ENCODE measurements at places on chromosomes 7 and 10.
A peak's percentile ranks its signal among the peaks of the same experiment; 100 is the strongest.

DNA sequence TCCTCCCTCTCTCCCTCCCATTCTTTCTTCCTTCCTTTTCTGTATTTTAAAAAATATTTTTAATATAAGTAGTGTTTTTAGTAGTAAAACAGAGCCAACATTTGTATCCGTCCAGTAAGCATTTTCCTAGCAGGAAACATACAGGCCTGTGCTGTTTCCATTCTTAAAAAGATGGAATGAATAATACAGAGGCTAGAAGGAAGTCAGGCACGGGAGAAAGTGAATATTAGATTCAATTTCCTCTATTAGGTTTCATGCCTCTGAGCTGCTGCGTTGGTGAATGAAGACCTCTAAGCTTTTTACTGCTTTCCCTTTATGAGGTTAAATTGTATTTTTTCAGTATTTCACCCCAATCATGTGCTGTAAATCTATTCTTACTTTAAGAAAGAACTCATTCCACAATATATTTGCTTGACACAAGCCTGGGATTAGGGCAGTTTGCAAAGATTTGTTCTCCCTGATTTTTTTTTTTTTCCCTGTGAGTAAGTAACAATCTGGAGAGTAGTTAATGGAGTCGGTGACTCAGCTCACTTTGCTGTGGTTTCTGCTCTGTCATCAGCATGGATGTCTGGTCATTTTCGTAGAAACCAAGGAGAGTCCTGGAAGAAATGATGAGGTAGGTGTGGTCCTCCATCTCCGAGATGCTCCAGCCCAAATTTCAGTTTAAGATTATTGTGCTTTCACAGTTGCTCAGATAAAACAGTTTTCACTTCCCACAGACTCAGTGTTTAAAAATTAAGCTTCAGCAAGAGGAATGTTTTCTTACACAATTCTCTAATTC, 76.1 kb upstream of the PITRM1 start:
- DNase-seq: peak; percentile 88

GRCh38 chr7:98685541-98685940, 68.5 kb downstream of the NPTX2 start:
- no peak for DNase-seq

GRCh38 chr7:2163600-2164555, 68.9 kb downstream of the MAD1L1 start:
- DNase-seq: no peak

GRCh38 chr10:6770846-6771245, 190.8 kb upstream of the PRKCQ start:
- DNase-seq: no peak

- no peak for DNase-seq
Observed at GRCh38 chr10:78964952-78965633, 103.7 kb upstream of the ZMIZ1 start.

DNA sequence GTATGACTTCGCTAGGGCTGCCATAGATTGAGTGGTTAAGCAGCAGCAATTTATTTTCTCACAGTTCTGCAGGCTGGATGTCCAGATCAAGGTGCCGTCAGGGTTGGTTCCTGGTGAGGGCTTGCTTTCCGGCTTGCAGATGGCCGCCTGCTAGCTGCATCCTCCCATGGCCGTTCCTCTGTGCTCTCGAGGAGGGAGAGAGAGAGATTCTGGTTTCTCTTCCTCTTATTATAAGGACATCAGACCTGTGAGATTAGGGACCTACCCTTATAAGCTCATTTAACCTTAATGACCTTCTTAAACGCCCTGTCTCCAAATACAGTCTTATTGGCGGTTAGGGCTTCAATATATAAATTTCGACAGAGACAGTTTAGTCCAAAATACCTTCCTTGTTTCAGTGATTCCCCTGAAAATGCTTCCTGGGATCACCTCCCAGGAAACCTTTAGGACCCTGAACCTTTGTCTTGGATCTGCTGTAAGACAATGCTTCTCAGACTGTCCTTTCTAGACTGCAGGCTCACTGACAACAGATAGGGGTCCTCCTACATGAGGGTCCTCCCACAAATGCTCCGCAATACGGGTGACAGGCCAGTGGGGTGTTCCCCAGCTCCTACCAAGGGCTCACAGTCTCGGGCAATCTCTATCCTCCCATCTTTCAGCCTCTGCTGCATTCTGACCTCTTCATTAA, 82.5 kb upstream of the BAIAP2L1 start:
- no peak for DNase-seq

DNA sequence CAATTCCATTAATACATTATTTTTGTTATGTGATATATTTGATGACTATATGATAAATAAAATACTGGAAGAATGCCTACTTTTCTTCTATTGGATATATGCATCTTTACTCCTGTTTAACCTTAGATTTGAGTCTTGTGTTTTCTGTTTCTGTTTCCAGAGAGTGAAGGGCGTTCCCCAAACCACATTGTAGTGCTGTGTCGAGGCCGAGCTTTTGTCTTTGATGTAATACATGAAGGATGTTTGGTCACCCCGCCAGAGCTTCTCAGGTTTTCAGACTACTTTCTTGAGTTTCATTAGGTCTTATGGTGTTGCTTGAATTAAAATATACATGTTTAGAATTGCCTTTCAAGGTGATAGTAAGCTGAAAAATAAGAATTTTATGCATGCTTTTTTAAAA, 23.8 kb downstream of the CROT start:
- DNase-seq: no peak

DNA sequence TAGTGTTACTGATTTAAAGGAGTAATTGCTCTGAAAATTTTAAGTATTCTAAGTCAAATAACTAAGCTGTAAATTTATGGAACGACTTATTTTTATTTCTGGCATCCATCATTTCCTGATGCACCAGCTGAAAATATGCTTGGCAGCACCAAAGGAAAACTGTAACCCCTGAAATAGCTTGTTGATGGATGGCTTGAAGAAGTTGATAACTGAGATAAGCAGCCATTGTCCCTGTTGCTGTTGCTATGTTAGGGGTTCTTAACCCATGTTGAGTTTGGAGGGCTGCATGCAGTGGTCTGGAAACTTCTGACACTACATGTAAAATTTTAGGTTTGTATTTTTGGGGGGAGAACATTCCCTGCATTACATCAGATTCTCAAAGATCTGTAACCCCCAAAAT, 30.6 kb downstream of the RPA3 start:
- no peak for DNase-seq

DNA sequence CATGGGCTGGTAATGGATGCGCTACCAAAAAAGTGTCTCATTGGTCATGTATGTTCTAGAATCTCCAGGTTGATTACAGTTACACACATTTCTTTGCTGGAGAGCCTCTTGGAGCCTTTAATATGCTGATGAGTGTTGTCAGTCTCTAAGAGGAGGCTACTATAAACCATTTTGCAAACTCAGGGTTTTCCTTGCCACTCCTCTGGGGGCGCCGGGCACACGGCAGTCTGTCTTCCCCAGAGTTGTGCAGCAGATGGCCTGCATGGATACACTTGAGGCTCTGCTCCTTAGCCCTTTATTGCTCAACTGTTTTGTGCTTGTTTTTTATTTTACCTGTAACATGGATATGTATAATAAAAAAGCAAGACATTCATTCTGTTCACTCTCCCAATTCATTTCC, 196.5 kb downstream of the ACTR3B start:
- DNase-seq: no peak

GRCh38 chr7:3697472-3697871, 396.4 kb downstream of the SDK1 start:
- no peak for DNase-seq

- DNase-seq: no peak
Observed at GRCh38 chr10:101616415-101617101, 28.4 kb downstream of the DPCD start.

GRCh38 chr10:55330486-55330885, 529.5 kb upstream of the PCDH15 start:
- DNase-seq: no peak

DNA sequence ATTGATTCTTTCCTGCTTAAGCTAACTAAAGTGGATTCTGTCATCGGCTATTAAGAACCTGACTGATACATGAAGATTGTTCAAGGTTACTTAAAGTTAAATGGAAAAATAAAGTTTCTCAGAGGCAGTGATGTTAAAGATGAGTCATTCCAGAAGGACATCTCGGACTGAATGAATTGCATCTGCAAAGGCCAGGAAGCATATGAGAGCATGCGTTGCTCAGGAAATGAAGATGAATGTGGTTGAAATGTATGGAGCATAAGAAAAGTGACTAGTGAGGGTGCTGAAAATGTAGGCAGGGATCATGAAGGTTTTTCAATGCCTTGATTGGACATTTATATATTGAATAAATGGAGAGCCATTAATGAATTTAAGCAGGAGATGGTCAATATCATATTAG, 133.9 kb upstream of the GHITM start:
- no peak for DNase-seq

- no peak for DNase-seq
Observed at GRCh38 chr7:95046494-95047240, 139.3 kb downstream of the PPP1R9A start.

DNA sequence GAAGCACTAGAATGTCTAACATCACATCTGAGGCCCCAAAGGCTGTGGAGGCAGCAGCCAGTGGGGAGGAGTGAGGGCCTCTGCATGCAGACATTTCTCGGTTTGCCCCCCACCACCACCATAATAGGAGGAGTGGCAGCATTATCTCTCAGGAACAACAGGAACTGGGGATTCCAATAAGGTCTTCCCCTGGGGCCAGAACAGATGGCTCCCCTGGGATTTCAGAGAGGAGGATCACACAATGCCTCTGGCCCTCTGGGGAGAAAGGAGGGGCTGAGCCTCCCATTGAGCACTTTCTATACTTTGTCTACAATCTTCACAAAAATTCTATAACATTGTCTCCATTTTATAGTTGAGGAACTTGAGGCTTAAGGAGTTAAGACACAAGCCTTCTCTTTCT, 61.1 kb downstream of the GRID1 start:
- DNase-seq: no peak

GRCh38 chr10:37680243-37680683, 177.1 kb downstream of the ZNF248 start:
- no peak for DNase-seq

GRCh38 chr10:29723726-29724125, 89.0 kb upstream of the SVIL start:
- DNase-seq: no peak

DNA sequence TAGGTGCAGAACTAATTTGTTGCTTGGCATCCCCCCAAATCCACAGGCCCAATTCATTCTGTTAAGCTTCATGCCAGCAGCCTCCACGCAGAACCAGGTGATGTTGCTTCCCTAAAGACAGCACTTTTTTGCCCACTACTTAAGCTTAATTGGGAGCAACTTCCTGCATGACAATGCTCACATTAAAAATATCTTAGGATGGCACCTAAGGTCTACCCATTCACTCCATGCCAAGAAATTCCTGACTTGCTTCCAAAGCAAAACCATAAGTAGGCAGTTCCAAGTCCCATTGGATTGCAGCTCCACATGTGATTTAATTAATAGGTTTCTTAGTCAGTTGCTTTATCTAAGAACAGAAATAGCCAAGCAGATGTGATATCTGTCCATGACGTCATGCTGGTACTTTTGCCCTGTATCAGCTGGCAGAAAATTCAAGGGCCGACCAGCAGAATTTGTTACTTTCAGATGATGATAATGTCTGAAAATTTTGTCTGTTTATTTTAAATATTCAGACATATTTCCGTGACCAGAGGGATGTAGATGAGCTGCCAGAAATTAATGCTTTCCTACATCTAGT, 325.5 kb downstream of the LHFPL3 start:
- no peak for DNase-seq

GRCh38 chr7:131895541-131896164, 339.2 kb upstream of the PODXL start:
- DNase-seq: no peak

GRCh38 chr10:74947781-74948401, 121.5 kb downstream of the KAT6B start:
- no peak for DNase-seq

- DNase-seq: no peak
Observed at GRCh38 chr10:123573236-123574108, 92.7 kb upstream of the GPR26 start.
